ENCODE measurements at places on chromosomes 11 and 22.

- DNase-seq: peak; percentile 80
Observed at GRCh38 chr11:112128483-112129121, 35.3 kb downstream of the IL18 start.

- DNase-seq: no peak
Observed at GRCh38 chr11:120400564-120401364, 64.6 kb downstream of the ARHGEF12 start.

DNA sequence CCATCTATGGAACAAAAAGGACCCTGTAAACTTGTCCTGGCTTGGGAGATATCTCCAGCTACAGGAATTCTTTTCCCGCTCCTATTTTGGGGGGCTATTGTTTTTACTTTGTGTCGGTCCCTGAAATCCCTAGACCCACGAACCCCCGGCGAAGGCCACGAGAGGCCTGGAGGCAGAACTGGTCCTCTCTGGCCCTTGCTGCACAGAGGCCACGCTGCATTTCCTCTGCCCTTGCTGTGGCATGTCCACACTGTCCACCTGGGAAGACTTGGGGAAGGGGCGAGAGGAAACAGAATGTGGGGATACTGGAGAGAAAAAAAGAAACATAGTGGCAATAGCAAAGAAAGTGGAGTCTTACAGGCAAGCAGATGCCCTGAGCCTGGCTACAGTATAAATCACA, 2.3 kb upstream of the ANO1 start:
- DNase-seq: no peak

DNA sequence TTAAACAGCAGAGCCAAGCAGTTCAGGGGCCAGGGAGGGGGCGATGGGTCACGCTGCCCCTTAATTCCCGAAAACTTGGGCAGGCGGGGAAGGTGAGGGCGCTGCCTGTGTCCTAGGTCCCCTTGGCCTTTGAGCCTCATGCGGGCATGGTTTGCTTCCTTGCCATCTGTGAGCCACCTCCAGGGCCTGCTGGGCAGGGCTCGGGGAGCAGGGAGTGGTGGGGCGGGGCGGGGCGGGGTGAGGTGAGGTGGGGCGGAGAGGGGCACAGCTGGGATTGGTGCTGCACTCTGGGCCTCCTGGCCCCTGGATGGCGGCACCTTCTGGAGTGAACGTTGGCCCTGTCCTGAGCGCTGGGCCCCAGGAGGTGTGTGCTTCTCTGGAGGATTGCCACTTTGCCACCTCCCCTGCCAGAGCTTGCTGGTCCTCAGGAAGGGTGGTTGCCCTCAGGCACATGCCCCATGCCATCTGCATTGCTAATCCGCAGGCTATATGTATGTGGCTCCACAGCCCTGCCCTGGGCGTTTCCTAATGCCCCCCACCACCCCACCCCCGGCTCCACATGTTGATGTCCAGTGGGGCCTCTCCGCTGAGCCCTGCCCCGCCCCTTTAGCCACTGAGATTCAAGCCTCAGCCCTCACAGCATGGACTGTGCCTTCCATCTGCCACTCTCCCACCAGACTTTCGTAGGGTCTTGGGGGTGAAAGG, 352.5 kb downstream of the TBC1D22A start:
- no peak for DNase-seq

- no peak for DNase-seq
Observed at GRCh38 chr22:22887621-22888503, at the start of gene IGLL5. Gene IGLL5 (plus strand): TSS chr22:22887816. CDS start chr22:22888054, 238 bp downstream.

- DNase-seq: no peak
Observed at GRCh38 chr11:29025001-29025400, 916.8 kb downstream of the METTL15 start.

DNA sequence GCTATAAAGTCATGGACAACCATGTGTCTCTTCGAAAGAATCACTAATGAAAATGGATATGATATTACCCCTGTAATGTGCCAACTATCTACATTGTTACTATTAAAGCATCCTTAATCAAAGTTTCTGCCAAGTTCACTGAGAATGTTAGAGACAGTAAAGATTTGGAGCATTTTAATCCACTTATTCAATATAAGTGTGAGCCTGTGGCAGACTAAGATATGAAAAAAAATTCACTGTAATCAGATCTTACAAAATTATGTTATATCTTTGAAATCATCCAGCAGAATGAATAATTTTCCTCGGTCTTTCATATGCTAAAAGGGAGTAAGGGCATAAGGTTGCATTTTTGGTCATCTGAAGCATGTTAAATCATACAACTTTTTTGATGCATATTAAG, 49.9 kb downstream of the MAML2 start:
- DNase-seq: no peak

- no peak for DNase-seq
Observed at GRCh38 chr11:63889344-63889743, 27.6 kb downstream of the RCOR2 start.

GRCh38 chr22:27663812-27664211, 137.7 kb downstream of the MN1 start:
- no peak for DNase-seq

GRCh38 chr11:7167976-7168740, 79.4 kb downstream of the RBMXL2 start:
- DNase-seq: no peak

DNA sequence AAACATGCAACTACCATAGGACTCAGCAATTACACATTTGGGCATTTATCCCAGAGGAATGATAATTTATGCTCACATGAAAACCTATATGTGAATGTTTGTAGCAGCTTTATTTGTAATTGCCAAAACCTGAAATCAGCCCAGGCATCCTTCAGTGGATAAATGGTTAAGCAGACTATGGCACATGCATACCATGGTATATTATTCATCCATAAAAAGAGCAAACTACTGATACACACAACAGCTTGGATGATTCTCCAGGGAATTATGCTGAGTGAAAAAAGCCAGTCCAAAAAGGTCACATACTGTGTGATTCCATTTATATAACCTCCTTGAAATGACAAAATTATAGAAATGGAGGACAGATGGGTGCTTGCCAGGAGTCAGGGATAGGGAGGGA, 86.7 kb downstream of the ALX4 start:
- no peak for DNase-seq

DNA sequence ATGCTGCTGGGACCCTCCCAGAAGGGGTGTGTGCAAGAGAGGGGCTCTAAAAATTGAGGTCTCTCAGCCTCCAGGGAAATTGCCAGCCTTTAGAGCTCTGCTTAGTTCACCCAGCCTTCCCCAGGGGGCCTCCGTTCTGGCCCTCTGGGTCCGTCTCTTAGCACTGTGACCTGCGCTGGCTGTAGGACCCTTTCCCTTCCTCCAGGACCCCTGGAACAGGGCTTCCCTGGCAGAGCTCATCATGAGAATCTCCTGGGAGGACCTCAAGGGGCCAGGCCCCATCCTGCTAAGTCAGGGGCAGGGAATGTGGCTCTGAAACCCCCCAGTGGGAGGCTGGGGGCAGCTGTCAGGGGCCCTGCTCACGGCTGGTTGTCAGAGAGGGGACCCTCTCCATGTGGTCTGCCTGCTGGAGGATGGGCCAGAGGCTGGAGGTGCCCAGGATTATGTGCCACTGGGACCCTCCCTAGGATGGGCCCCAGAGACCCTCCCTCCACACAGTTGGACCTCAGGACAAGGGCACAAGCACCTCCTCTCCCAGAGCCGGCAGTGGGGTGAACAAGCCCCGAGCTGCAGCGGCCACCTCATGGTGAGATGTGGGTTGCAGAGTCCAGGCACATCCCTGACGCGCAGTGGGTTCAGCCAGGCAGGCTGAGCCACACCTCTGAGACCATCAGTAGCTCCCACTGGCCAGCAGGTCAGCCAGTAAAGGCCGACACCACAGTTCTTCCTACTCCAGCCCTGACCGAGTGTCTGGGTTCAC, 27.1 kb upstream of the GAL start:
- no peak for DNase-seq

DNA sequence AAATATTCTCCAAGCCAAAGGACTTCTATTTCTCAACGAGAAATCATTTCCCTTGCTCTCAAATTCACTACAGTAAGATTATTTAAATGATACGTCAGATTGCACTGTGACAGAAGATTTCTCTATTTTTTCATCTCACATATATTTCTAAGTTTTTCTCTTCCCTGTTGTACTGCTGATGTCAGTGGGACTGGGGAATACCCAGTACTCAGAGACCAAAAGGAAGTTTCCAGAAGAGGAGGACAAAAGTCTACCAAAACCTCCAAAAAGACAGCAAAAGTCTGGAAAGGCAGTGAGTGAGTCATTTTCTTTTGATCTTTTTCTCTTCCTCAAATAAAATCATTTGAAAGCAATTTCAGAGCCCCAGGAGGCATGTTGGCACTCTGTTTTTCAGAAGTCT, 149.8 kb upstream of the PITPNB start:
- DNase-seq: no peak

GRCh38 chr11:78080084-78080817, 589 bp upstream of the NDUFC2 start:
- DNase-seq: no peak

All from NCI-H187 treated with DMSO at 0.1 percent for 48 hours (cell line).